ENCODE measurements at places on chromosomes 4 and X. TPM values are rescaled to one million over a fixed set of nuclear protein-coding genes. Genes with fewer than 3 reads are reported as not detected.

DNA sequence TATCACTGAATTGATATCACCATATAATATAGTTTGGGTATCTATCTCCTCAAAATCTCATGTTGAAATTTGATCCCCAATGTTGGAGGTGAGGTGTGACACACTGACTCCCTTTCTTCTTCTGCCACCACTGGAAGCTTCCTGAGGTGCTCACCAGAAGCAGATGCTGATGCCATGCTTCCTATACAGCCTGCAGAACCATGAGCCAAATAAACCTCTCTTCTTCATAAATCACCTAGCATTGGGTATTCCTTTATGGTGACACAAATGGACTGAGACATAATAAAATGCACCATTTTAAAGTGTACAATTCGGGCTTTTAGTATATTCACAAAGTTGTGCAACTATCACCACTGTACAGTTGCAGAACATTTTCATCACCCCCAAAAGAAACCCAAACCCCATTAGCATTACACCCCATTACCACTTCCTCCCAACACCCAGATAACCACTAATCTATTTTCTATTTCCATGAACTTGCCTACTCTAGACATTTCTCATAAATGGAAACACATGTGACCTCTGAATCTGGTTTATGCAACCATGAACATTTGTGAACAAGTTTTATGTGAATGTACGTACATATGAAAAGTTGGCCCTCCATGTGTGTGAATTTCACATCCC lies 148.9 kb downstream of the OPHN1 start:
- DNase-seq: no peak

- no peak for DNase-seq
Measured at GRCh38 chr4:174591243-174592021, 69.1 kb upstream of the HPGD start.

GRCh38 chr4:83316459-83317165 lies 18.0 kb downstream of the HPSE start:
- DNase-seq: no peak

DNA sequence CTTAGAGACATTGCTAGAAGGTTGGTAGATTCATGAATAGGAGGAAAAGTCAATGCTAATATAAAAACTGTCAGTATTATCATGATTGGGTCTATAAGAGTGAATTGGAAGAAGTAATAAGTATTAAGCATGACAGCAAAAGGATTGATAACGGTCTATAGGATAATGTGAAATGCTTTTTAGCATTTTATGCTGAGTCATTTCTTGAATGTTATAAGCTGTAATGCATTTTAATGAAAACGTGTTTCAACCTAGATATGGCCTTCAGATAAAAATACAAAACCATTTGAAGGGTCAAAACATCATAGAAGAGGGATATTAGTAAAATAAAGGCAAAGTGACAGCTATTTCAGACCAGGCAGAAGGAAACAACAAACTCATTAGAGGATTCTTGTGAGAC lies 353.5 kb downstream of the SH2D1A start:
- no peak for DNase-seq

DNA sequence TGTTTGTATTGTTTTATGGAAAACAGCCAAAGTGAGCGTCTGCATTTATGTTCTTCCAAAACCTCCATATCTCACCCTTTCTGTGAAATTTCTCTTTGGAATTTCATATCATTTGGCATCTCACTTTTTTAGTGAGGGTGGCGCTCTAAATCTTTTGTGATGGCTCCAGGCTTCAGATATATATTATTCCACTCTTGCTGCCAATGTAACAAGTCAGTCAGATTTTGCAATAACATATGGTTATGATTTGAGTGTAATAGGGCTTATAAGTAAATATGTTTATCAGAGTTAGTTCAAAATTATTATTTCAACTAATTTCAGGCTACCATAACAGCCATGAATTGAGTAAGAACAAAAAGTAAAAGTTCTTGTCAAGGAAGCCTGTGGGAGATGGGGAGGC lies 314.7 kb downstream of the PDGFC start:
- DNase-seq: no peak

DNA sequence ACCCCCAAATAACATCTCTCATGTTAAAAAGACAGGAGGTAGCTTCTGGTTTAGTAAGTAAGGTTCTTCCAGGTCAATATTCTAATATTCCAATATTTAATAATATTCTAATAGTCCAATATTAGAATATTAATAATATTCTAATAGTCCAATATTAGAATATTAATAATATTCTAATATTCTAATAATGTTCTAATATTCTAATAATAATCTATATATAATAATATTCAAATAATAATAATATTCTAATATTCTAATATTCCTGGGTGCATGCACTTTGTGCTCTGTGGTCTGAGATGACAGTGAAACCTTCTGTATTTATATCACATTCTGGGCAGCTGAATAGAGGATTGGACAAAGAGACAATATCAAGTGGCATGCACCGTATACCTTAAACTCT lies 96.1 kb downstream of the PCDH10 start:
- DNase-seq: no peak

DNA sequence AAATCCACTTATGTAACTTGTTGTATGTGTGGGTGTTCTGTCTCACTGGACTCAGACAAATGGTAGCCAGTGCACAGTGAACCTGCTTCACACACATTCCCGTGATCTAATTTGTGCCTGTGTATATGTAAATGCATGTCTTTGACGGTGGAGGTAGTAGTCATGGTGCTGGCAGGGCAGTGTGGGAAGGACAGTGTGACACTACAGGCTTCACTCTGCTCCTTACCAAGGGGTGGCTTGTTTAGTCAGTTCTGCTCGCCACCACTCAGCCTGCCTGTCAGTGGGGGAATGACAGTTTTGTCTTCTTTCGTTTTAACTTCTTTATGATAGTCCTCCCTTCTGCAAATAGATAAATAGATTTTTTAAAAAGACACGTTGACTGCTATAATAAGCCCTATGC lies 17.7 kb upstream of the PAQR3 start:
- no peak for DNase-seq

- no peak for DNase-seq
Measured at GRCh38 chr4:56619160-56619559, 61.9 kb downstream of the HOPX start.

DNA sequence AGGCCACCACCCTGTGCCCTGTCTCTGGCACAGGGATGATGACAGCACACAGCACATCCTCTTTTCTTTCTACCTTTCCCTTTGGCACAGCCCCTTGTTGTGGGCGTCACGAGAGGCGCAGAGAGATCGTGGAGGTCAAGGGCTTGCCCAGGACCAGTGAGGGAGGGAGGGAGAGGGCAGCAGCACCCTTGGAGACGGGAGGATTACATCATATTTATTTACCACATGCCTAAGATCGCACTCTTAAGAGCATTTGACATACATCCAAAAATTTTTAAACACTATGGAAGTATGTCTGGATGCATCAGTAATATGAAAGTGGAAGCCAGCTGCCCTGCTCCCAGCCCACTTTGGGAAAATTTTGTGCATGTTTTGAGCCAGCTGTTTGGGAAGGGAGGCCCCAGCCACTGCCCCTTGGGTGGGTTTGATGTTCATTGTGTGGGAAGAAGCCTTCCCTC lies 12.7 kb downstream of the WFS1 start:
- no peak for DNase-seq

DNA sequence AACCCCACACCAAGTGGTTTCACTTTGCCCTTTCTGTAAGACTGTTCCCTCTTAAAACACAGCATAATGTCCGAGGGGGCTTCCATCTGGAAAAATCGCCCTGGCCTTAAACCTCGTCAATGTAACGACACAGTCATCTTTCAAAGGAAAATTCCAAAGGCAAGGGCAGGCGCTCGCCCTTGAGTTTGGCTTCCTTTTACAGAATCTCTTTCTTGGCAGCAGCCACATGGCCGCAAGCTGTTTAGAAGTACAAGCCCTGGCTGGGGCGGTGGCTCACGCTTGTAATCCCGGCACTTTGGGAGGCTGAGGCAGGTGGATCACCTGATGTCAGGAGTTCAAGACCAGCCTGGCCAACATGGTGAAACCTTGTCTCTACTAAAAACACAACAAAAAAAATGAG lies 27.1 kb upstream of the GRPEL1 start:
- no peak for DNase-seq

- no peak for DNase-seq
Measured at GRCh38 chrX:40177117-40177430, 79.3 kb upstream of the BCOR start.

- no peak for DNase-seq
Measured at GRCh38 chrX:142149919-142150318, 55.2 kb downstream of the MAGEC2 start.

GRCh38 chr4:161604516-161605300 lies 559.1 kb downstream of the FSTL5 start:
- no peak for DNase-seq

- DNase-seq: no peak
Measured at GRCh38 chrX:148567229-148567628, 66.8 kb downstream of the AFF2 start.

DNA sequence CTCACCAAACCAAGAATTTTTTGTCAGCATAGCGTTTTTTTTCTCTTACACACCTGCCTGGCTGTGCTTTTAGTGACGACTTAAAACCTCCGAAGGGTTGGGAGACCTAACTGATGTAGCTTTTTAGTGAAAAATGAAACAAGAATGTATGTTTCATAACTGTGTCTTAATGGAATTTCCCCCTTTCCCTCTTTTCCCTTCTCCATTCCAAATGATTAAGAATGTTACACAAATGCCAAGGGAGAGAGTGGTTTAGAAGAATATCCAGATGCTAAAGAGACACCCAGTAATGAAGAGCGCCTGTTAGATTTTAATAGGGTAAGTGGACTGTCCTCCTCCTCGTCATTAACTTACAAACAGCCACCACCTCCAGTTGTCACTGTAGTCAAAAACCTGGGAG lies 33.2 kb upstream of the TBC1D14 start:
- DNase-seq: no peak

- no peak for DNase-seq
Measured at GRCh38 chrX:50871922-50872453, 38.5 kb upstream of the BMP15 start.

- DNase-seq: no peak
Measured at GRCh38 chr4:29151584-29151983, 1568.6 kb upstream of the PCDH7 start.

DNA sequence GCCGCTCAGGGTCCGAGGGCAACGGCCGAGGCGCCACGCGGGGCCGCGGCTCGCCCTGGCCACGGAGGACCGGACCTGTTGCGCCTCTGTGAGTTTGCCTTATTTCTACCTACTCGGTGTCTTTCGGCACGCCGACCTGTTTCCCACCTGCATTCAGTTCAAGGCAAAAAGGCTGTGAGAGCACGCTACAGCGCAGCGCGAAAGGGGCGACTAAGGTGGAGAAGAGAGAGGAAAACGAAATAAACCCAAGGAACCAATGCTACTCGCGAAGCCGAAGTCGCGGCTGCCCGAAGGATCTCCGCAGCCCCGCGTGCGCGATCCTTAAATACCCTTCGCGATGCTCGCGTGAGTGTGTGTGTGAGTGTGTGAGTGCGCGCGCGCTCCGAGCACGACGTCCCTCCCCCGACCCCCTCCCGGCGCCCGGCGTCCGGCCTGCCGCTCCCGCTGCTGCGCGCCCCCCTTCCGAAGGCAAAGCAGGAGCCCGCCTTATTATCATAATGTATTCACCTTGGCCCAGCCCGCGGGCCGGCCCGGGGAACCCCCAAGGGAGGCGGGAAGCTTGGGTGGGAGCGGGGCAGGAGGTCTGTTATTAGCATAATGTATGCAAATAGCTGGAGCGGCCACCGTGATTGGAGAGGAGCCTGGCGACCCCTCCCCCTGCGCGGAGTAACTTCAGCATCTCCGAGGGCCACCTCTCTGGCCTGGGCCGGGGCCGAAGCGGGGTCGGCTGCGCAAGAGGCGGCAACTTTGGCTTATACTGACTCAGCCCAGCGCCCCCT lies at the start of gene COL25A1:
TSS of gene COL25A1 (minus strand) at position 298 of the 779 bp plus-strand sequence.
- DNase-seq: no peak

The BCAP31 gene
- total RNA-seq: 109 TPM

The CFI gene
- total RNA-seq: 30.4 TPM

The TRIM61 gene
- 1.1 TPM for total RNA-seq

The UGT2B15 gene
- total RNA-seq: not detected

The CT45A6 gene
- not detected for total RNA-seq

The WDR17 gene
- total RNA-seq: 0.63 TPM

All from right atrium auricular region (tissue), 2 donors.